ENCODE measurements at places on chromosomes 13 and 19.
A peak's percentile ranks its signal among the peaks of the same experiment; 100 is the strongest.

GRCh38 chr13:74570046-74570445 lies 435.8 kb upstream of the KLF12 start:
- H3K27ac ChIP-seq, result no peak overlapping the region
- no peak overlapping the region for H3K4me3 ChIP-seq
- H3K4me1 ChIP-seq, result peaks cover 9% of the 10 kb centered on the region
- DNase-seq, result no peak
- H3K36me3 ChIP-seq, result no peaks in the 10 kb centered on the region

DNA sequence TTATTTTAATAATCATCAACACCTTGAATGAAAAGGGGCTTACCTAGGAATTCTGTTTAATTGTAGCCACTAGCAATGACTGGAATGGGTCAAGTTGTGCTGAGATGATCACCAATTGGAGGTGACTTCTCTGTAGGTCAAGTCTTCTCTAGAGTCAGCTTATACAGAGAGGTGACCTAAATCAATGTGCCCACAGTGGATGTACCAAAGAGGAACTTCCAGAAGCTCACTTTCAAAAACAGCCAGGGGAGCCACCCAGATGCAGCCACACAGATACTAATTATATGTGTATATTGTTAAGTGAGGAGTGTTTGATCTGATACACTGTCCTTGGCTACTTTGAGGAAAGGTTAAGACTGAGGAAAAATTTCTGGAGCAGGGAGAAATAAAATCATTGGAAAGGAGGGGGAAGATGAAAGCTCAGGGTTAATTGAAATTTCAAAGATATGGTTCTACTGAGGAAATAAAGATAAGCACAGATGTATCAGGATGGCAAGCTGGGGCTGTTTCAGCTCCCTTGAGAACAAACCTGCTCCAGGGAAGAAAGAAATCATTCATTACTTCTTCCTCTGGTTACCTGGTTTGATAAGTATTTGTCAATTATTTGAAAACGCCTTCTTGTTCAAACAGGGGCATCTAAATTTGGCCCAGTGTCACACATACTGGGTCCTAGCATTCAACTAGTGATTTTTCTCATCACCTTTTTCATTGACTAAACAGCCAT lies 5.1 kb downstream of the GPR183 start:
- H3K4me1 ChIP-seq, result peaks cover 11% of the 10 kb centered on the region
- DNase-seq, result no peak
- H3K36me3 ChIP-seq, result peaks cover 2% of the 10 kb centered on the region

- no peaks in the 10 kb centered on the region for H3K4me1 ChIP-seq
- H3K36me3 ChIP-seq, result no peaks in the 10 kb centered on the region
- no peak overlapping the region for H3K4me3 ChIP-seq
- no peak overlapping the region for H3K27ac ChIP-seq
- no peaks in the 10 kb centered on the region for H3K27me3 ChIP-seq
Observed at GRCh38 chr13:65889368-65889767, 1340.8 kb downstream of the PCDH9 start.

DNA sequence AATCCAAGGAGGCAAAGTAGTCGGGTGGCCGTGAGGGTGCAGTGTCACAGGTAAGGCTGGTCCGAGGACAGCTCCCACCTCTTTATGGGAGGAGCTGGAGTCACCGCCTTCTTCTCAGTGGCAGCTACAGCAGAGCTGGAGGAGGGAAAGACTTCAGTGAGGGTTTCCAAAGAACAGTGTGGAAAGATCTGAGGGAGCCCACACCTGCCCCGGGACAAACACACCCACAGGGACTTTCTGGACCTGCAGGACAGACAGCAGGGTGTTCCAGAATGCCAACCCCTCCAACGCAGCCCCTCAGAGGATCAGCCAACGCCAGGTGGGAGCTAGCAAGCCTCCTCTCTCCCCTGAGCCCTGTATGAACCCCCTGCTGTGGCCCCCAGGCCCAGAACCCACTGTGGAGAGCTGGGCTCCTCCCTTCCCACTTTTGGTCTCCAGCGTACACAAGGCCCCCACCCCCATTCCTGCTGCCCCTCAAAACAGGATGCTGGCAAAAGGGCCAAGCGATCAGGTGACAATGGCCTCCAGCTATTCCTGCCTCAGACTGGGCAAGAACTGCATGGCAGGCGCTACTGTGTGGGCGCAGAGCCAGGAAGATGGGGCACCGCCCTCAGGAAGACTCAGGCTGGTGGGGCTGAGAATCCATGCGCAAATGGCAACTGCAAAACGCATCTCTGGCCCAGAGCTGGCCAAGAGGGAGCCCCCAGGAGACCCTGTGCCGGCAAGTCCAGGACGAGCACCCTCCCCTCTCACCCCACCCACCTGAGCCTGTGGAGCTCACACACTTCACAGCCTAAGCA lies 3.5 kb upstream of the CD320 start:
- no peak overlapping the region for H3K4me3 ChIP-seq
- H3K36me3 ChIP-seq, result peaks cover 12% of the 10 kb centered on the region
- H3K4me1 ChIP-seq, result peaks cover 17% of the 10 kb centered on the region
- no peak overlapping the region for H3K27ac ChIP-seq
- no peaks in the 10 kb centered on the region for H3K27me3 ChIP-seq

GRCh38 chr13:93226623-93227279 lies at the start of gene GPC6:
TSS of gene GPC6 (plus strand) at chr13:93226807.
- peak within 1 kb of the TSS; percentile 99 for H3K4me3 ChIP-seq
- H3K36me3 ChIP-seq, result peaks cover 3% of the 10 kb centered on the region
- H3K4me1 ChIP-seq, result peaks cover 50% of the 10 kb centered on the region

DNA sequence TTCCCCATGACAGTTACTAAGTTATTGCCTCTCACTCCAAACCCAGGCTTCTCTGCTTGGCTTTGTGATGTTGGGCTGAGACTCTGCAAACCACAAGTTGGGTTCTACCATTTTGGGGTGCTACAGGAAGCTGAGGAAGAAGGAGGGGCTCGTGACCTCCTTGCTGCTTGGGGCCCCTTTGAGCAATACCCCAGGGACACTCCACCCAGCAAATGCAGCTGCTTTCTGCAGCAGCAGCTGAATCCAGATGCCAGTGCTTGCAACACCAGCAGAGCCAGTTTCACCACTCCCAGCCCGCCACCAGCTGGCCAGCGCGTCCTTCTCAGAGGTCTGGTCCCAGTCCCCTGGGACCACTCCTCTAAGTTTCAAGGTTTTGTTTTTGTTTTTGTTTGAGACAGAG lies 22.0 kb upstream of the UBAC2 start:
- no peak overlapping the region for H3K4me3 ChIP-seq
- peaks cover 12% of the 10 kb centered on the region for H3K27me3 ChIP-seq
- no peaks in the 10 kb centered on the region for H3K4me1 ChIP-seq
- no peak overlapping the region for H3K27ac ChIP-seq
- H3K36me3 ChIP-seq, result peaks cover 1% of the 10 kb centered on the region

DNA sequence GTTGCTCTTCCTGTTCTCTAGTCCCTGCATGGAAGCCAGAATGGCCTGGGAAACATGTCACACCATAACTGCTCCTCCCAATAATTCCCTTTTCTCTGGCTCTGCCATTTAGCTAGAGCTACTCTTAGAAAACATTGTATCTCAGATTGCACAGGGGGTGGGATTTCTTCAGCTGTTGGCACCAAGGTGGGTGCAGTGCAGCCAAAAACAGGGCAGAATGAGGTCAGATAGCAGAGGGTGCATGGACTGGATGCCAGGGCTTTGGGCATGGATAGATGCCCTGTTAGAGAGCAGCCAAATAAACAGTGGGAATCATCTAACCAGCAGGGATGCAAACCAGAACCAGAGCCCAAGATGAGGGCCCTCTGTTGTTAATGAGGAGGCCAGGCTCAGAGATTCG lies 4.9 kb upstream of the AMER2 start:
- no peak for DNase-seq
- peaks cover 40% of the 10 kb centered on the region for H3K27me3 ChIP-seq
- H3K4me1 ChIP-seq, result peaks cover 14% of the 10 kb centered on the region
- no peak overlapping the region for H3K27ac ChIP-seq
- no peaks in the 10 kb centered on the region for H3K36me3 ChIP-seq

DNA sequence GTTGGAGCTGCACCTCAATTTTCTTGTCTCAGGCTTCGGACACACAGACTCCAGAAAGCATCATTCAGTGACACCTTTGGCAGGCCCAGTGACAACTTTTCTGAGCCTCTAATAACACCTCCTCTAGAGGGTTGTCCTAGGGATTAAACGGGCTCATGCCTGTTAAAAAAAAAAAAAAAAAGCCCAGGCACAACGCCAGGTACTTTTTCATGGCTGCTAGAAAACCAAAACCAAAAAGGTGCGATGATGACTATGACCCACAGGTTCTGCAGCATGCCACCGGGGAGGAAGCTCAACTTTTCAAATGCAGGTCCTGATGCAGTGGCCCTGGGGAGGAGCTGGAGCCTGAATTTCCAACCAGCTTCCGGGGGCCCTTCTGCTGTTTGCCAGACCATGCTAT lies 184.2 kb downstream of the ABCC4 start:
- H3K27me3 ChIP-seq, result no peaks in the 10 kb centered on the region
- DNase-seq, result no peak
- peaks cover 9% of the 10 kb centered on the region for H3K4me1 ChIP-seq
- no peak overlapping the region for H3K4me3 ChIP-seq

- peaks cover 41% of the 10 kb centered on the region for H3K4me1 ChIP-seq
- no peak for DNase-seq
- no peak overlapping the region for H3K4me3 ChIP-seq
Observed at GRCh38 chr13:106493533-106494220, 41.8 kb downstream of the EFNB2 start.

DNA sequence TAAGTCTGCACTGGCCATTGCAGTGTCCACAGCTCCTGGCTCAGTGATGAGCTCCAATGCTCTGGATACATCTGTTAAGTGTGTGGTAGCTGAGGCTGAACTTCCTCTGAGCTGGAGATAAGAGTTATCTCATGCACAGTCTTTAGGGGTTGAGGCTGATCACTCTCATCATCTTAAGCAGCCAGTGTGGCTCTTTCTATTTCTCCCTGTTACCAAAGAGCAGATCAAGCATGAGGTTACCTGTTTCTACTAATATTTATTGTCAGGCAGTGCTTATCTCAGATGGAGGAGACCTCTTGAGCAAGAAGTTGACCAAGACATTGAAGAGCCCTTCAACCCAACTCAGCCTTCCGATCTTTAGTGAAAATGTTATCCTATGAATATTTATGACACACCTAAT lies 6.6 kb upstream of the OR10H2 start:
- DNase-seq, result no peak
- H3K27ac ChIP-seq, result no peak overlapping the region
- H3K4me1 ChIP-seq, result no peaks in the 10 kb centered on the region
- H3K4me3 ChIP-seq, result no peak overlapping the region
- peaks cover 6% of the 10 kb centered on the region for H3K36me3 ChIP-seq

GRCh38 chr13:82800391-82800790 lies 1081.9 kb downstream of the SLITRK1 start:
- no peak overlapping the region for H3K4me3 ChIP-seq
- no peaks in the 10 kb centered on the region for H3K4me1 ChIP-seq
- H3K27me3 ChIP-seq, result no peaks in the 10 kb centered on the region
- DNase-seq, result no peak
- H3K27ac ChIP-seq, result no peak overlapping the region
- no peaks in the 10 kb centered on the region for H3K36me3 ChIP-seq

DNA sequence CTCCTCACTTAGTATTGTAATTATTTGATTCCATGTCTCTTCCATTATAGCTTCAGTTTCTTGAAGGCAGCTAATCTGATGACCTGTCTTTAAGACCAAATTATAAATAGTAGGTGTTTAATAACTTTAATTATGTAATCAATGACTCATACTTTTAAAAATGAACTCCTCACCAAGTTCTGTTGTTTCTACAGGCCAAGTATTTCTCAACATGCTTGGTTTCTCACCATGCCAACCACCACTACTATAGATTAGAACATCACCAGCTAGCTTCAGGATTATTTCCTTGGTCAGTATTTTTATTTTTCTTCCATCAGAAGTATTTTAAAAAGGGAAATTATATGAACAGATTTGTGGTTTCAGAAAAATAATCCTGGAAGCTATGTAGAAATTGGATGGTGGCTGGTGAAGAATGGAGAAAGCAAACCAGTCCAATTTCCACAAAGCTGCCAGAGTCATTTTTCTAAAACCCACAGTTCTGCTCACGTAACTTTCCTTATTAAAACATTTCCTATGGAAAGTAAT lies 237.7 kb upstream of the DACH1 start:
- peaks cover 5% of the 10 kb centered on the region for H3K36me3 ChIP-seq
- no peak for DNase-seq
- peaks cover 15% of the 10 kb centered on the region for H3K4me1 ChIP-seq
- H3K27me3 ChIP-seq, result no peaks in the 10 kb centered on the region

GRCh38 chr13:98405107-98405571 lies 171.8 kb downstream of the STK24 start:
- peaks cover 33% of the 10 kb centered on the region for H3K4me1 ChIP-seq
- H3K36me3 ChIP-seq, result peaks cover 38% of the 10 kb centered on the region
- no peak for DNase-seq
- H3K27ac ChIP-seq, result peak overlapping the region; percentile 41
- no peaks in the 10 kb centered on the region for H3K27me3 ChIP-seq

DNA sequence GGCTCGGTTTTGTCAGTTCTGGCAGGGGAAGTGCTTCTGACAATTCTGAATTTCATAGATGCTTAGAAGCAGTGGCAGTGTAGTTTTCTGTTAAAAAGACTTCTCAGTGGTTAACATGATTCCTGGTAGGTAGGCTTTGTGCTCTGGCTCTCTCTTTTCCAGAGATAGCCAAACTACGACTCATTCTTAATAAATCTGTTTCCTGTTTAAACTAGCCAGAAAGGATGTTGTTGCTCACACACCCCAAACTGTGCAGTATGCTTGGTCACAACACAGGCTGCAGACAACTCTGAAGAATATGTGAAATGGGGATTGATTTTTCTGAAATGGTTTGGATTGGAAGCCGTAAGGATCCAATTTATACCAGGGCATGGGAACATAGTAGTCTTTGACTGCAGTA lies 711.5 kb downstream of the PCDH17 start:
- H3K27me3 ChIP-seq, result no peaks in the 10 kb centered on the region
- peaks cover 4% of the 10 kb centered on the region for H3K36me3 ChIP-seq
- no peak overlapping the region for H3K27ac ChIP-seq
- DNase-seq, result no peak
- H3K4me1 ChIP-seq, result no peaks in the 10 kb centered on the region

DNA sequence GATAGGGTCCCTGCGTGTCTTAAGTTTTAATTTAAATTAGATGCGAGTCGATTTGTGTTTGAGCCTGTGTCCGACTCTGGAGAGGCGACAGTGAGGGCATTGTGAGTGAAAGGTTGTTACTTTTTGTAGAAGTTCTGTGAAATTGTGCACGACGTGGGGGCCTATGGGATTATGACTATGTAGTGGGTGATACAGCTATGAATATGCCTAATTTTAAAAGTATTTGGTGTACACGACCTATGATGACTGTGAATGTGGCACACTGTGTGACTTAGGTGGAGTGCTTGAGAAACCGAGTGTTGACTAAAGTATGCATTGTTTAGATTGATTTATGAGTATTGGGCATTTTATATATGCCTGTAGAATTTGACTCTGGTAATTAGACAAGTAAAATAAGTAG lies 646 bp downstream of the ZNF567 start:
- no peak for DNase-seq
- H3K36me3 ChIP-seq, result peaks cover 46% of the 10 kb centered on the region
- no peaks in the 10 kb centered on the region for H3K27me3 ChIP-seq
- peak overlapping the region; percentile 97 for H3K27ac ChIP-seq
- peaks cover 26% of the 10 kb centered on the region for H3K4me1 ChIP-seq
- H3K4me3 ChIP-seq, result peak overlapping the region; percentile 97
